Psoas muscle (tissue), 8 donors: ENCODE measurements at places on chromosomes 16 and 17. TPM values are rescaled to one million over a fixed set of nuclear protein-coding genes. Genes with fewer than 3 reads are reported as not detected.

DNA sequence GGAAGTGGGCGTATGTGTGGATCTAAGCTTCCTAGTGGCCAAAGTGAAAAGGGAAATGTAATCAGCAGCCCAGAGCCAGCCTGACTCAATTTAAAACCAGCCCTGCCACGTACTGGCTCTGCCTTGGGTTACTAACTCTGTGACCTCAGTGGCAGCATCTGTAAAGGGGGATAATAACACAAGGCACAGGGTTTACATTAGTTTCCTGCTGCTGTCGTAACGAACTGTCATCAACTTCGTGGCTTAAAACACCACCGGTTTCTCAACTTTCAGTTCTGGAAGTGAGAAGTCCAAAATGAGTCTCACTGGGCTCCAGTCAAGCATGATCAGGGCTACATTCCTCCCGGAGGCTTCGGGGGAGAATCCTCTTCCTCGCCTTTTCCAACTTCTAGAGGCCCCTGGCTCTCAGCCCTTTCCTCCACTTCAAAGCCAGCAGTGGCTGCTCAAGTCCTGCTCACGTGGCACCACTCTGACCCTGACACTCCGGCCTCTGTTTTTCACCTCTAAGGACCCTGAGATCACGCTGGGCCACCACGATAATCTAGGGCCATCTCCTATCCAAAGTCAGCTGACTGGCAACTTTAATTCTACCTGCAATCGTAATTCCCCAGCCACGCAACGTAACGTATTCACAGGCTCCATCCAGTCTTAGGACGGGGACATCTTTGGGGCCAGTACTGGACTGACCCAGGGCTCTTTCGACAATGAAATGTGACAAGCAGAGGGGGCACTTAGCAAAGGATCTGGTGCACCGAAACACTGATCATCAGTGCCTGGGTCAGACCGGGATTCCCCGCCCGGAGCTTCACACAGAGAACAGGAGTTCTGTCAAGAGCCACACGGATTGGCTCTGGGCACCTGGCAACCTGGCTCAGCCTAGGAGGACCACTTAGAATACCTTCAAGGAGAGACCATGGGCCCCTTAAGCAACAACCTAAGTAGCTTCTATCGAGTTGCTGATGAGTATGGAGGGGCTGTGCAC, 14.5 kb downstream of the TMC6 start:
- H3K4me1 ChIP-seq: peaks cover 26% of the 10 kb centered on the region
- H3K4me3 ChIP-seq: no peak overlapping the region
- DNase-seq: no peak
- no peaks in the 10 kb centered on the region for H3K36me3 ChIP-seq
- no peak overlapping the region for H3K27ac ChIP-seq

GRCh38 chr17:28272166-28272565, 46.8 kb upstream of the TMEM97 start:
- H3K36me3 ChIP-seq: no peaks in the 10 kb centered on the region
- no peaks in the 10 kb centered on the region for H3K4me1 ChIP-seq
- peaks cover 5% of the 10 kb centered on the region for H3K27me3 ChIP-seq
- no peak for DNase-seq
- H3K4me3 ChIP-seq: no peak overlapping the region
- H3K27ac ChIP-seq: no peak overlapping the region

DNA sequence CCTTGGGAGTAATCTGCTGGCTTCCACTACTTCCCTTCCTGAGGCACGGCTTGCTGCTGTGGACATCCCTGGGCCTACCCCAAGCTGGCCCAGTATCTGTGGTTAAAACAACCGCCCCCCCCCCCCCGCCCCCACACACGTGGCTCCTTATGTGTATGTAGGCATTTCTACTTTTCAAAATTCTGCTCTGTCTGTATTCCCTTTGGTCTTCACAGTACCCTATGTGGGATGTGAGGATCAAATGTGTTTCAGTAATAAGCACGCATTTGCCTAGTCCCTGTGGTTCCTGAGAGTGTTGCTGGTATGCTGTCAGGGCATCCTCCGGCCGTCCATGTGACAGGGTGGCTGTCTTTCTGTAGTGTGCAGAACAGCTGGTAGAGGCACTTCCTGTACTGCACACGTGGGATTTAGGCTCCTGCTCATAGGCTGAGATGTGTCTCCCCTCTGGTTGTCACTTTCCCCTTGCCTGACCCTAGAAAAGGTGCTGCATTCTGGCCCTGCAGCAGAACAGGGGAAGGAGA, 2.2 kb downstream of the NT5M start:
- no peak overlapping the region for H3K4me3 ChIP-seq
- H3K27me3 ChIP-seq: no peaks in the 10 kb centered on the region
- H3K27ac ChIP-seq: no peak overlapping the region
- peaks cover 3% of the 10 kb centered on the region for H3K4me1 ChIP-seq

DNA sequence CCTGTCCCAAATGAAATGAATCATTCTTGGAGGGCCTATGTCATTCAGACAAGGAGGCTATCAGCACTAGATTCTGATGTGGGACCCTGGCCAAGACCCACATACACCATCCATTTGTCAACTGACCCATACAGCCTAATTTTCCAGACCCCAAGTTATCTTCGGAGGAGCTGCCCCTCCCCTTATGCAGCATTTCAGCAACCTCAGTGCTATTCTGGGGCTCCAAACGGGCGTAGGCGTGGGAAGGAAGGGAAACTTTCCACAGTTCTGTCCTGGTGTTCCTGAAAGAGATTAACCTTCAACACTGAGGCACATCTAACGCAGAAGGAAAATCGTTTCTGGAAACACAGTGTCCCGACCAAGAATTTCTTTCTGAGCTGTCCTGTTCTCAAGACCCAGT, 86.7 kb downstream of the MYH11 start:
- H3K4me1 ChIP-seq: no peaks in the 10 kb centered on the region
- peak overlapping the region; percentile 16 for H3K27ac ChIP-seq
- no peaks in the 10 kb centered on the region for H3K27me3 ChIP-seq
- no peaks in the 10 kb centered on the region for H3K36me3 ChIP-seq
- no peak overlapping the region for H3K4me3 ChIP-seq

- no peak for DNase-seq
- H3K36me3 ChIP-seq: no peaks in the 10 kb centered on the region
- no peak overlapping the region for H3K27ac ChIP-seq
- H3K4me1 ChIP-seq: no peaks in the 10 kb centered on the region
- H3K4me3 ChIP-seq: no peak overlapping the region
These were observed 13.6 kb upstream of the C1QTNF8 start for GRCh38 chr16:1109648-1110047.

- no peak for DNase-seq
- H3K27me3 ChIP-seq: no peaks in the 10 kb centered on the region
- no peak overlapping the region for H3K4me3 ChIP-seq
These were observed 29.9 kb downstream of the KANSL1 start for GRCh38 chr17:46163316-46163715.

- H3K4me1 ChIP-seq: no peaks in the 10 kb centered on the region
- no peaks in the 10 kb centered on the region for H3K36me3 ChIP-seq
- DNase-seq: no peak
- H3K27ac ChIP-seq: no peak overlapping the region
- H3K27me3 ChIP-seq: no peaks in the 10 kb centered on the region
These were observed 2.3 kb upstream of the CCL3 start for GRCh38 chr17:36092230-36092629.

NPW gene
- total RNA-seq: not detected

TBC1D3G gene
- total RNA-seq: not detected

DNA sequence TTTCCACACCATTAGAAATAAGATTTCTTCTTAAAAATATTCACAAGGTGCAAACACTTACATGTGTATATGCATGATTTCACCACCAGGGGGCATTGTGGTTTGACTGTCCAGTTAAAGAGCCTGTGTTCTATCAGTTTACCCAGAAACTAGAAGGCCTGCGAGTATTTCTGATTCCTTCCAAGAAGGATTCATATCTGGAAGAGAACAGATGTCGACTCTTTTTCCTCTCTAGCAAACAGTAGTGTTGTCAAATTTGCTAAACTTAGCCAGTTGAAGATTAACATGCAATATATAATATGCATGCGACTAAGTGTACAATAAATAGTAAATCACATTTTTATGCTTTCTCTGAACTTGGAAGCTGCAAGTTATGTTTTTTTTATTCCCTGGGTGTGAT, 404.1 kb downstream of the WWOX start:
- no peak for DNase-seq
- H3K27ac ChIP-seq: no peak overlapping the region
- no peaks in the 10 kb centered on the region for H3K36me3 ChIP-seq
- no peak overlapping the region for H3K4me3 ChIP-seq
- peaks cover 23% of the 10 kb centered on the region for H3K4me1 ChIP-seq

DNA sequence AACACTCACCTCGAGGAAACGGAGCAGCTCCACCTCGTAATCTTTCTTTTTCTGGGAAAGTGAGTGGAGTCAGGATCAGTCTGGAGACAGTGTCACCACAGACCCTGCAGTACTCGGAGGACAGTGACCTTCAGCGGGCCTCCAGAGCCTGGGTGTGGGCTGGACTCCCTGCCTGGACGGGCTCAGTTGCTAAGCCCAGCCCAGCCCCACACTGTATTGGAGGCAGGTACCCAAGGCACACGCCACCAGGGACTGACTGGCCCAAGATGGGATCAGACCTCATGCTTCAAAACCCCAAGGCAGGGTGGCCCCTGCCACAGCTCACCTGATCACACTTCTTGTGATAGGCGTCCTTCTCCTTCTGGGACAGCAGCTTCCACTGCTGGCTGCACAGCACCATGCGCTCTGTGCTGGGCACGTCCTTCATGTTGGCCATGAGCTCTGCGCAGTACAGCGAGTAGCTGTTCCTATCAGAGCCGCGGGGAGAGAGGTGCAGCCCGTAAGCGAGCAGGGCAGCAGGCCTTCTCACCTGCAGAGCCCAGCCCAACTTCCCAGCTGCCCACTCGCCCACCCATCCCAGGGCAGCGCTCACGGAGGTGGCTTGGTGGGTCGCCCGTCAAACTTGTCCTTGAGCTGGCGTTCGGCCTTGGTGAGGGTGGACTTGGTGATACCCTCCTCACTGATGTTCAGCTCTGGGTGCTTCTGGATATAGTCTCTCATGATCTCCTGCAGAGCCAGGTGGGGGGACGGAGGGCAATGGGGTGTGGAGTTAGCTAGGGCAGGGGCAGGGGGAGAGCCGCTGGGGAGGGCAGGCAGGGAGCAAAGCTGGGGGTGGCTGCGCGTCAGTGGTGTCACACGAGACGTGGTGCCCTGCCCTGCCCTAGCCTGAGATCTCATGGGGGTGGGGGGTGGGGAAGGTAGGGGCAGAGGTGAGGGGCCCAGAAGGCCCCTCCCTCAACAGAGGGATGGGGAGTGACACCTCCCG, 7.9 kb downstream of the UBTF start:
- H3K4me3 ChIP-seq: no peak overlapping the region
- peaks cover 24% of the 10 kb centered on the region for H3K4me1 ChIP-seq
- peaks cover 12% of the 10 kb centered on the region for H3K36me3 ChIP-seq
- no peaks in the 10 kb centered on the region for H3K27me3 ChIP-seq

DNA sequence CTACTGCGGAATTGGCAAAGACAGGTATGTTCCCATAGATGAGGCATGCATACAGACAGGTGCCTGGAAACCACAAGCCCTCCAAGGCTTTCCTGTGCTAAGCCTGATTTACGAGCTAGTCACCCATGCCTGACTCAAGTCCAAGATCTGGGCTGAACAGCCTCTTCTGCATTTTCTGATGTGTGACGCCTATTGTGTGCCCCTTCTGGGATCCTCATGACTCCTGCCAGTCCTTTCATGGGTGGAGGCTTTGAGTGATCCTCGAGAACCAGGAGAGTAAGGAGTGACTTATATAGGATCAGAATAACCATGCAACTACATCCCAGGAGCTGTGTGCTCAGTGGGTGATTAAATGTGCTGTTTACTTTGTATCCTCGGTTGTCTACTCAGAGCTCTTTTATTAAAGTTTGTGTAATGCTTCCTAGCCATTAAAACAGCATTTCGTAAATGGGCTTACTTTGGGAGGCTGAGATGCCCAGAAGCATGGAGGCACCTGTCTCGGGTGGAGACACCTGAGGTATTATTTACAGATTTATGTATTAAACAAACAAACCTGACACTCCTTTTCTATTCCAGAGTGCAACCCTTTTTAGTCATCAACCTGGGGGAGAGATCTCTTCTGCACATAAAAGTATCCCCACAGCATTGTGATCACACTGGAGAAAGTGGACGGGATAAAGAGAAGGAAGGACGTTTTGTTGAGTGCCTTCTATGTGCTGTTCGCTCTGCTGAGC, 373.0 kb upstream of the DYNLRB2 start:
- H3K27ac ChIP-seq: no peak overlapping the region
- no peaks in the 10 kb centered on the region for H3K36me3 ChIP-seq
- no peak overlapping the region for H3K4me3 ChIP-seq
- H3K4me1 ChIP-seq: no peaks in the 10 kb centered on the region
- DNase-seq: no peak

GRCh38 chr17:33049781-33050414, 58.3 kb downstream of the SPACA3 start:
- no peaks in the 10 kb centered on the region for H3K4me1 ChIP-seq
- H3K36me3 ChIP-seq: no peaks in the 10 kb centered on the region
- H3K27me3 ChIP-seq: no peaks in the 10 kb centered on the region
- no peak overlapping the region for H3K27ac ChIP-seq

ACSM5 gene
- 3.1 TPM for total RNA-seq

DNA sequence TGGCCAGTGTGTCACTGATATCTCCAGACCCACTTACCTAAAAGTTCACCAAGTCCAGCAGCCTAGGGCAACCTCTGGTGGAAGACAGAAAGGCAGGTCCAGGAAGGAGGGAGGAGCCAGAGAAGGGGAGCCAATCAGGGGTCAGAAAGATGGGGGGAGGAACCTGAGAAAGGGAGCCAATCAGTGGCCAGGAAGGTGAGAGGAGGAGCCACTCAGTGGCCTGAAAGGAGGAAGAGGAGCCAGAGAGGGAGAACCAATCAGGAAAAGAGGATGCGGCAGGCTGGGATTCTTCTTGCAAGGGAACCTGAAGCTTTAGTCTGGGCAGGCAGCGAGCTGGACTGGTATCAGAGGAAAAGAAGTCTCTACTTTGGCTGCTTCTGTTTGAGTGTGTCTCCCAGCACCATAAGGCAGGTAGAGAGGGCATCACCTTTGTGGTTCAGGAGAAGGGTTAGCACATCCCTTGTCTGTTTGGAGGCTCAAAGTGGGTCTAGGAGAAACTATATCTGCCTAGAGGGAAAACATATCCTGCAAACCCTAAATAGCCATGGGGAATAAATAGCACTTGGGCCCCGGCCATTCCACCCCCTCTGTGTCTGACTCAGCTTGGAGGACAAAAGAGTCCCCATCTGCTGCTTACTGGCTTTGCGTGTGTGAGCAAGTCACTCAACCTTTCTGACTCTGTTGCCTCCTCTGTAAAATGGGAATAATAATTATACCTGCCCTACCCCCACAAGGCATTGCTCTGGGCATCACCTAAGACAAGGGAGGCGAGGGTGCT, 43.4 kb upstream of the CRHR1 start:
- H3K4me1 ChIP-seq: peaks cover 27% of the 10 kb centered on the region
- H3K27me3 ChIP-seq: no peaks in the 10 kb centered on the region
- H3K4me3 ChIP-seq: no peak overlapping the region
- H3K27ac ChIP-seq: peak overlapping the region; percentile 68

GRCh38 chr17:19717411-19717908, 1.1 kb upstream of the SLC47A2 start:
- no peak overlapping the region for H3K4me3 ChIP-seq
- no peak for DNase-seq
- H3K27me3 ChIP-seq: no peaks in the 10 kb centered on the region
- H3K36me3 ChIP-seq: no peaks in the 10 kb centered on the region
- no peak overlapping the region for H3K27ac ChIP-seq

- no peak overlapping the region for H3K27ac ChIP-seq
- peaks cover 79% of the 10 kb centered on the region for H3K36me3 ChIP-seq
- DNase-seq: peak; percentile 52
- H3K4me3 ChIP-seq: no peak overlapping the region
- H3K4me1 ChIP-seq: peaks cover 40% of the 10 kb centered on the region
- H3K27me3 ChIP-seq: no peaks in the 10 kb centered on the region
These were observed 13.0 kb downstream of the RIPOR1 start for GRCh38 chr16:67541391-67542263.

MYH11 gene
- 16.3 TPM for total RNA-seq
